Neural progenitor cell (in vitro differentiated cells): ENCODE measurements at places on chromosomes 7 and 10. TPM values are rescaled to one million over a fixed set of nuclear protein-coding genes. Genes with fewer than 3 reads are reported as not detected.

Gene ANKIB1
- 37.7 and 52.1 TPM in 2 replicates for total RNA-seq

Gene DGKB
- total RNA-seq: 2.2 and 5.5 TPM in 2 replicates

Gene PNLIPRP2
- 0.74 and 1.6 TPM in 2 replicates for total RNA-seq

Gene TMEM225B
- 0.53 TPM in 1 of 2 replicates, not detected in the other for total RNA-seq

Gene AKR1C8
- total RNA-seq: not detected in 2 replicates

Gene MRC1
- total RNA-seq: 0.03 TPM in 1 of 2 replicates, not detected in the other

Gene CLRN3
- 0.12 TPM in 1 of 2 replicates, not detected in the other for total RNA-seq

Gene TMEM140
- total RNA-seq: not detected in 2 replicates

Gene CARD11
- 0.75 and 0.87 TPM in 2 replicates for total RNA-seq

Gene ZNF92
- total RNA-seq: 35.3 and 57.2 TPM in 2 replicates

Gene GDF10
- 0.28 and 1.6 TPM in 2 replicates for total RNA-seq

Gene AMPH
- total RNA-seq: 21.2 and 22.8 TPM in 2 replicates

Gene MICALL2
- 6.0 and 22.7 TPM in 2 replicates for total RNA-seq

Gene EGR2
- total RNA-seq: 5.0 and 6.5 TPM in 2 replicates

Gene LRRC72
- total RNA-seq: not detected in 2 replicates

Gene IL6
- total RNA-seq: not detected in 2 replicates

Gene MYO3A
- total RNA-seq: 0.09 and 0.46 TPM in 2 replicates

Gene EVX1
- not detected in 2 replicates for total RNA-seq

Gene ERVW-1
- total RNA-seq: not detected in 2 replicates
